ENCODE measurements at places on chromosomes 2 and 18.
A peak's percentile ranks its signal among the peaks of the same experiment; 100 is the strongest.

DNA sequence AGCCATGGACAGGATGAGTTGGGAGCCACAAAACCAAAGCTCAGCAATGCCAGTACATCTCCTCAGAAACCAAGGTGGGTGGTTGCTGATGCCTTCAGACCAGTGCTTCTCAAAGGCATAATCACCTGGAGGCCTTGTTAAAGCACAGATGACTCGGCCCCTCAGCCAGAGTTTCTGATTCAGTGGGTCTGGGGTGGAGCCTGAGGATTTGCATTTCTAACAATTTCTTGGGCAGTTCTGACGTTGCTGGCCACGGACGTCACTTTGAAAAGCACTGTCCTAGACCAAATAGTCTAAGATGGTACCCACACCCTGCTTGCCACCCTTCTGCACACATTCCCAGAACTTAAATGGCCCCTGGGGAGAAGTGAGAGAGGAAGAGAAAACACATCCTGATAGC lies 24.1 kb upstream of the CDH2 start:
- DNase-seq, result no peak

DNA sequence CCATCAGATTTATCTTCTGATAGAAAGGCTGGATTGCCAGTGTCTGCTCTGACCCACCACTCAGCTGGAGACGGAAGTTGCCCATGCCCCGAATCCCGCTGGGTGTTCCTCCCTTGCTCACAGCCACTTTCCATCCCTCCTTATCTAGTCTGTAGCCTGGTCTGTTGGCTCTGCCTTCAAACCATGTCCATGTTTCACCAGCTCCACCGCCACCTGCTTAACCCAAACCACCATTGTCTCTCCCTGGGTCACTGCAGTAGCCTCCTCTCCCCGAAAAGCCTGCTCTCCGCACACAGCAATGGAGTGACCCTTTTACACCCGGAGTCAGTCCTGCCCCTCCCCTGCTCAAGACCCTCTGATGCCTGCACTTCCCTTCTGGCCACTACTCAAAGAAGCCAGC lies 60.4 kb downstream of the GLI2 start:
- DNase-seq, result no peak

DNA sequence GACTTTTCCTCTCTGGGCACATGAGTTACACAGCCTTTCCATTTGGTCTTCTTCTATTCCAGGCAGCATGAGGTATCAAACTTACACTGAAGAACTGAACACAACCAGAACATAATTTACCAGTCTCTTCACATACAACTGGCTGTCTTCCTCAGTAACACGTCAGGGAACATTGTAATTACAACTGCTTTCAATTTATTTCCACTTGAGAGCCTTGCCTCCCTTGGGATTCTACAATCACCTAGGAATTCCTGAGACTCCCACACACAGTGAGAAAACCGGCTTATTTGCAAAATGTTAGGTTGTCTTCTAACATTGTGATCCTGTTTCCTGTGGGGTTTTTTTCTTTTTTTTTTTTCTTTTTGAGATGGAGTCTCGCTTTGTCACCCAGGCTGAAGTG lies 149.9 kb downstream of the TMX3 start:
- DNase-seq, result no peak

DNA sequence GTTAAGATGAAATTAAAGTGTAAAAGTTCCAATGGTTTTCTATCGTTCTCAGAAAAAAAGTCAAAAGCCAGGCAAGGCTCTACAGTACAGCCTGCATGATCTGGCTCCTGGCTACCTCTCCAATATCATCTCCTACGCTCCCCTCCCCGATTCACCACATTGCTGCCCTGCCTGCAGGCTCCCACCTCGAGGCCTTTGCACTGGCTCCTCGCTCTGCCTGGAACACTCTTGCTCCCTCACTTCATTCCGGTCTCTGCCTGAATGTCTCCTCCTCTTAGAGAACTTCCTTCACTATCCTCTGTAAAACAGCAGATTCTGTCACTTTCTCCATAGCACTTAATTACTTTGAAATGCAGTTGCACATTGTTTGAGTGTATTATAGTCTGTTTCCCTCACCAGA lies 72.5 kb downstream of the KLF7 start:
- DNase-seq, result no peak

DNA sequence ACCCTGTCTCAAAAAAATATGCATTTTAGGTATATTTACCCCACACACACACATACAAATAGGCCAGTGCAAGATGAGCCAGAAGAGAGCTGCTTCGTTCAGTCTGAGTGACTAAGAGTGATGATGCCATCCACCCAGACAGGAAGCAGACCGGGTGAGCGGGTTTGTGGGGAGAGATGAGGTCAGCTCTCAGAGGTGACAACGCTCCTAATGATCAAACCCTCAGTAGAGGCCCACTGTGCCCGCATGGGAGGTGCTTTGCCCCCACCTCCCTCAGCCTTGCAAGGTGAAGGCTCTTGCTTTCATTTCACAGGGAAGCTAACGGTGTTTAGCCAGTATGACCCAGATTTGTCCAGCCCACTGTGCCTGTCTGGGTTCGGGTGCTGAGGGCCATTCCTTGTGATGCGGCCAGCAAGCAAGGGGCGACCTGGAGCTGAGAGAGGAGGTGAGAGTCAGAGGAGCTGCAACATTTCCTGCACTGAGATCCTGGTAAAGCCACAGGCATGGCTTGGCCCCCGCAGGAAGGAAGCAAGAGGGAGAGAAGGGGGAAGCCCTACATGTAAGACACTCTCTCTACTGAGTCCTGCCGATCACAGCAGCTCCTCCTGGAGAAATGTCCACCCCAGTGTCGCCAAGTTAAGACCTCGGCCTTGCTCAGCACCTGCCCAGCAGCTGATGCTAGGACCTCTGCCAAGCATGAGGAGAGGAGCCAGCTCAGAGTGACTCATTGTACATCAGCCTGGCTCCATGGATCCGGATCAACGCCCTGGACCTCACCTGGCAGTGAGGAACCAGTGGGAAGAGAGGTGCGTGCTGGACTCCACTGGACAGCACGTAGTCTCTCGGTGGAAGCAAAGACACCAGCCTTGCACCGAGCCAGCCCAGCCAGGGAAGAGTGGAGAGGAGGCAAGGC lies 37.0 kb downstream of the NIFK start:
- DNase-seq, result peak; percentile 34

GRCh38 chr2:207873794-207874193 lies 104.1 kb upstream of the FZD5 start:
- no peak for DNase-seq

DNA sequence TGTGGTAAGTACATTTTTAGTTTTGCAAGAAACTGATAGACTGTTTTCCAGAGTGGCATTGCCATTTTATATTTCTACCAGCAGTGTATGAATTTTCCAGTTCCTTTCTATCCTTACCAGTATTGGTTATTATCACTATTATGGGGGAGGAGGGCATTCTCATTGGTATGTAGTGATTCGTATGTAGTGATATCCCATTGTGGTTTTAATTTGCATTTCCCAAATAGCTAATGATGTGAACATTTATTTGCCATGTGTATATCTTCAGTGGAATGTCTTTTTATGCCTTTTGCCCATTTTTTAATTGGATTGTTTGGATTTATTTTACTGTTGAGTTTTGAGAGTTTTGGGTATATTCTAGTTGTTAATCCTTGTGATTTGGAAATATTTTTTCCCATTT lies 16.9 kb downstream of the EIF5B start:
- no peak for DNase-seq

DNA sequence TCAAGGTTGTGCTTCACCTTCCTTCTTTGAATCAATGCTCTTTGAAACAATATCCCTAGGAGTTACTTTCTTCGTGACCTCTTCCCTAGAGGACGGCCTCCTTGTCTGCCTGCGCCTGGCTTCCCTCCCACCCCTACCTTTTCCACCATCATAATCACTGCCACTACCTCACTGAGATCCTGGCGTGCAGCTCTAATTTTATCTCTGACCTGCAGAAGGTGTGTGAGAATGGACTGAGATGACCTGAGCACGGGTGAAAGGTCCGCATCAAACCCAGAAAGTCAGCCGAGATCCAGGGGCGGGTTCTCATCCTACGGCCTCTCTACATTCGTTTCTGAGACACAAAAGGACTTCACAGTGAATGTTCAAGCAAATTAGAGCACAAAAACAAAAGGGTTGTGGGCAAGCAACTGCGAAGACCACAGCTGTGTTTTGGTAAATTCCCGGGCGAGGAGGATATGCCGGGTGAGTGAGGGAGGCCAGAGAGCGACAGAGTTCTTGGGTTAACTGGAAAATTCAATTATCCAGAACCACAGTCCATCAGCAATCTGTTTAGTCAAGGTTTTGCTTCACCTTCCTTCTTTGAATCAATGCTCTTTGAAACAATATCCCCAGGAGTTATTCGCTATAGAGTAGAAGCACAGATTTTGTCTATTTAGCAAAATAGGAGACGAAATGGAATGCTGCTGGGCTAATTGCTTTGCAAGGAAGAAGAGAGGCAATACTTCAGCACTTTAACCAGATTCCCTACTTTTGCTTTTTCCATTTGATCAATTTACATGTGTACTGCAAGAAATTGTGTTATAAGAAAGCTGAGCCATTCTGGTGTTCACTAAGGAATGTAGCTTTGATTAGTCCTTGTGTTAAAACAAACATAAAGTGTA lies 212.6 kb downstream of the ACKR3 start:
- no peak for DNase-seq

- peak; percentile 77 for DNase-seq
Observed at GRCh38 chr2:99710721-99711120, 220.9 kb upstream of the REV1 start.

DNA sequence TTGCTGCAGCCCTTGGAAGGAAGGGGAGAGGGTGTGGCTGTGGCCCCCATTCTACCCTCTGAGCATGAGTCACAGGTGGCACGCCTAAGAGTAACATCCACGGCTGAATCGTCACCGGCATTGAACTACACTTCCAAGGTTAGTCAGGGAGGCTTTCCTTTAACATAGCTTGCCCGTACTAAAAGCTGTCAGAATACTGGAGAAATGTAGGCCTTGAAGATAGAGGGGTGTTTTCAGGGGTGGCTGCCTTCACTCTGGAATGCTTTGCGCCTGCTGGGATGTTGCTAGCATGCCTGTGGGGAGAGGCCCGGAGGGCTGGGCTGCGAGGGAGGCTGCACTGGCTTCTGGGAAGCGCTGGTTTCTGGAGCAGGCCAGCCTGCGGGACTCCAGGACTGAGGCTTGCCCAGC lies 333.7 kb downstream of the AGAP1 start:
- no peak for DNase-seq

DNA sequence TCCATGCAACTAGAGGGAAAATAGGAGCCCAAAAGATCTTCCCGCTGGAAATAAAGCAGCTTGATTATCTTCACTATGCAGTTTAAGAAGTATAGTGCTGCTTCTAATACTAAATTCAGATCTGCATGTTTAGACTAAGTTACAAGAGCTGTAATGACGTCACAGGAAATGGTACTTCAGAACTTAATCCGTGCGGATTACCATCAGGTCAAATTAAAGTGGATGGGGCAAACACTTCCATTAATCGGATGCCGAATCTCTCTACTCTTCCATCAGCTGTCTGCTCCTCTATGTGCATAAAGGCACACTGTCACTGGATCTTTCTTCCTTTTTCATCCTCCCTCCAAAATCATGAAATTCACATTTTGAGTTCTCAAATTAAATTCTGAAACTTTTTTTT lies 52.6 kb downstream of the TRAPPC12 start:
- DNase-seq, result no peak

GRCh38 chr2:156505696-156506095 lies 69.5 kb downstream of the GPD2 start:
- DNase-seq, result no peak

DNA sequence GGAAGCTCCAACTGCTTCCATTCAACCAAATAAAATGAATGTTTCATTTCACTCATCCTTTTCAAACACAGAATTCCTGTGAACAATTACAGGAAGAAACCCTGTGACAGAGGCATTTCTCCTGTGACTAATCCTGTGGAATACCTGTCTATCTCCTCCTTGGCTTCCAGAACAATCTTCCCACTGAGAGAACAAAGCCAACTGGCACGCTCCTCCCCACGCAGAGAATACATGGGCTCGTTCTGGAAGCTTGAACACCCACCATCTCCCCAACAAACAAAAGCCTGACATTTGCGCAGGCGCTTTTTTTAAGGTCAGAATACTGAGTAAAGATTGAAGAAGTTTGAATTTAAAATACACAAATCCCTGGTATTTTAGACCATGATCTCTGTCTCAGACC lies 104.7 kb upstream of the SLC66A3 start:
- no peak for DNase-seq

GRCh38 chr2:98869870-98870269 lies 66.2 kb downstream of the CRACDL start:
- DNase-seq, result peak; percentile 35

DNA sequence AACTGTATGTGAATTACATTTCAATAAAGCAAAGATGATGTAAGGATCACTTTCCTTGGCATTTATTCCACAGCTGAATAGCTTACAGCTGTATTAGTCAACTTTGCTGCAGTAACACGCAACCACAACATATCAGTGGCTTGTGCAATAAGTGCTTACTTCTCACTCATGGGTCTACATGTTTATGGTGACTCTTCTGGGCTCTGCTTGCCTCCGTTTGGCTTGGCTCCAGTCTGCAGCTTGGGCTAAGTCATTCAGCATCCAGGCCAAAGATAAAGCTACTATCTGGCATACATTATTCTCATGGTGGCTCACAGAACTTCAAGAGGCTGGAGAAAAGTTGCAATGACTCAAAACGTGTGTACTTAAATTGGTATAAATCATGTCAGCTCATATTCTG lies 355.0 kb downstream of the RNF144A start:
- no peak for DNase-seq

- no peak for DNase-seq
Observed at GRCh38 chr2:102126169-102126568, 16.4 kb upstream of the IL1R1 start.

DNA sequence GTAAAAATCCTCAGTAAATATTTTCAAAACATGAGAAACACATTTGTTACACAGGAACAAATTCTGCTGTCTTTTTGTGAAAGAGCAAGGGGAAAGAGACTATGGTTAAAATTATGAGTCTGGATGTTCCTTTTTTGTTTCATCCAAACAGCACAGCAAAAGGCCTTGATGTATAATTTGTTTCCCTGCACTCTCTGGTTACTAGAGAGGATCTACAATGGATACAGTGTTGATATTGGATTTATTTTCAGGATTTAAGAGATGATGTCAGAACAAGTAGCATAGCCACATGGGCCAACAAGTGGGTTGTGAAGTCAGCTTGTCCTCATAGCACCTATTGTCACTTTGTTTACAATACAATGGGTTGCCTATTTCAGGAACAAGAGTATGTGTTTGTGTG lies 11.3 kb upstream of the ERBB4 start:
- no peak for DNase-seq
